ENCODE measurements at places on chromosomes 12 and 14. TPM values are rescaled to one million over a fixed set of nuclear protein-coding genes. Genes with fewer than 3 reads are reported as not detected.
A peak's percentile ranks its signal among the peaks of the same experiment; 100 is the strongest.

The KRT78 gene
- total RNA-seq = not detected

The ARHGEF40 gene
- total RNA-seq = 144 TPM

The CD9 gene
- total RNA-seq = 54.7 TPM

The EEA1 gene
- total RNA-seq = 44.7 TPM

The C12orf54 gene
- not detected for total RNA-seq

The ERH gene
- 205 TPM for total RNA-seq

- peak overlapping the region; percentile 99 for H3K27ac ChIP-seq
- DNase-seq = no peak
- peaks cover 40% of the 10 kb centered on the region for H3K36me3 ChIP-seq
- no peaks in the 10 kb centered on the region for H3K27me3 ChIP-seq
Measured at GRCh38 chr14:68788996-68789820, 3.7 kb downstream of the ZFP36L1 start.

DNA sequence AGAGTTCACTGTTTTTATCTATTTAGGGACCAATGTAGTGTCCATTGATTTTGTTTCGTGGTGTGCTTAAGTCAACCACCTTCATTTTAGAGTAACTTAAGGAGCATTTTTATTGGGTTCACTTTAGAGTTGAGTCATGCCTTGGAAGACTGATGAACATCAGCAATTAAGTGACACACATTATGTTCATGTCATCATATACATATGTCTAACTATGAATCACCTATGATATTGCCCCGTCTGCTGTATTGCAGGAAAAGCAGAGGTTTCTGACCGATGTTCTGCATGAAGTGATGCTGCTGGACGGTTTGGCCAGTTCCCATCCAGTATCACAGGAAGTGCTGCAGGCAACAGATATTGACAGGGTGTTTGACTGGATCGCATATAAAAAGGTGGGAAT is 227.1 kb downstream of the TRHDE start:
- no peaks in the 10 kb centered on the region for H3K36me3 ChIP-seq
- DNase-seq = no peak
- no peak overlapping the region for H3K27ac ChIP-seq
- H3K27me3 ChIP-seq = no peaks in the 10 kb centered on the region
- H3K4me1 ChIP-seq = no peaks in the 10 kb centered on the region

- H3K4me1 ChIP-seq = no peaks in the 10 kb centered on the region
- DNase-seq = no peak
- H3K36me3 ChIP-seq = no peaks in the 10 kb centered on the region
- H3K27me3 ChIP-seq = peaks cover 3% of the 10 kb centered on the region
- no peak overlapping the region for H3K4me3 ChIP-seq
- H3K27ac ChIP-seq = no peak overlapping the region
Measured at GRCh38 chr12:5260591-5261086, 171.3 kb upstream of the NTF3 start.

DNA sequence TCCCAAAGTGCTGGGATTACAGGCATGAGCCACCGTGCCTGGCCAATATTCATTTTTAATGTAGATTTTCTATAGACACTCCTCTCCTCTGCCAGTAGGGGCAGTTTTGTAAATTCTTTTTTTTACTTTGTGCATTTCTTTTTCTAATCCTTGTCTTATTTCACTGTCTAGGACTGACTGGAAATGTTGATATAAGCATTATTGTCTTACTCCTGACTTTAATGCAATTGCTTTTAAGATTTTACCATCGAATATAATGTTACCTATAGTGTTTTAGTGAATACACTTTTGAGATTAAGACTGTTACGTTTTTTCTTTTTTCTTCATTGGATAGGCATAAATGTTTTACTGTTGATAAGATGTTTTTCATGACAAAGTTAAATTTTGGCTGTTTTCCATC is 35.4 kb upstream of the EMP1 start:
- peaks cover 23% of the 10 kb centered on the region for H3K4me1 ChIP-seq
- DNase-seq = no peak
- no peak overlapping the region for H3K4me3 ChIP-seq
- no peak overlapping the region for H3K27ac ChIP-seq
- no peaks in the 10 kb centered on the region for H3K36me3 ChIP-seq

GRCh38 chr12:95116773-95117172 is 43.4 kb upstream of the NR2C1 start:
- H3K4me3 ChIP-seq = no peak overlapping the region
- H3K36me3 ChIP-seq = peaks cover 8% of the 10 kb centered on the region
- H3K27ac ChIP-seq = no peak overlapping the region
- DNase-seq = no peak
- no peaks in the 10 kb centered on the region for H3K27me3 ChIP-seq
- peaks cover 29% of the 10 kb centered on the region for H3K4me1 ChIP-seq

DNA sequence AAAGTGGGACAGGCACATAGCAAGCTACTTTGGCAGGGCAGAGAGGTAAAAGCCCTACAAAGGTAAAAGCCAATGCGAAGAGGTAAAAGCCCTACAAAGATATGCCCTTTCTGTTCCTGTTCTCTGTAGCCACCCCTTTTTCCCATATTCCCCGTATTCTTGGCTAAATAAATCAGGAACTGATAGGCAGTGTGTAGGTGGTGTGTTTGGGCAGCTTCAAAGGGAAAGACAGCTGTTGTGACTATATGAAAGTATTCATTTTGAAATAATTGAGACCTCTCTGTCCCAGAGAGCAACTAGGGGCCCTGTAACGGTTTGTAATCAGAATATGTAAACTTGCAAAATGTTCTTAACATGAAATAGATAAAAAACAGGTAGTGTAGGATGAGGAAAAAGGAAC is 11.3 kb upstream of the SLC41A2 start:
- H3K36me3 ChIP-seq = no peaks in the 10 kb centered on the region
- H3K4me3 ChIP-seq = no peak overlapping the region
- no peak overlapping the region for H3K27ac ChIP-seq
- H3K27me3 ChIP-seq = no peaks in the 10 kb centered on the region
- no peak for DNase-seq
- peaks cover 6% of the 10 kb centered on the region for H3K4me1 ChIP-seq

DNA sequence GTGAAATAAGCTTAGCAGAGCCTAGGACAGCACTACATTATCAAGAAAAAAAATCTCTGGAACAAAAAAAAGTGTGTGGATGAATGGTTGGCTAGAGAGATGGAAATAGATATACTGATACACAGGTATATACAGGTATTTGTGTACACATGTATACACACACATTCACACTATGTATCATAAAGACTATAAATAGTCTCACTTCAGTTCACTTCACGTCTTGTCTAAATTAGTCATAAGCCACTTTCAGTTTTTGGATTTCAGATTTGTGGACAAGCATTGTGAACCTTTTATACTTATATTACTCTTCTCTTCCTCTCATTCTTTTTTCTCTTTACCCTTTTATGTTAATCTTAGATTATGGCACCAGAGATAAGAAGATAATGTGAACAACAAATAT is 41.8 kb upstream of the SLC6A15 start:
- no peaks in the 10 kb centered on the region for H3K36me3 ChIP-seq
- no peaks in the 10 kb centered on the region for H3K4me1 ChIP-seq
- peaks cover 20% of the 10 kb centered on the region for H3K27me3 ChIP-seq
- no peak for DNase-seq
- H3K27ac ChIP-seq = no peak overlapping the region

- peaks cover 18% of the 10 kb centered on the region for H3K27me3 ChIP-seq
- no peak overlapping the region for H3K27ac ChIP-seq
- no peaks in the 10 kb centered on the region for H3K36me3 ChIP-seq
- no peak for DNase-seq
Measured at GRCh38 chr14:71905031-71905430, 27.2 kb upstream of the RGS6 start.

GRCh38 chr14:49306152-49306751 is 279.9 kb downstream of the RPS29 start:
- H3K4me1 ChIP-seq = no peaks in the 10 kb centered on the region
- H3K36me3 ChIP-seq = no peaks in the 10 kb centered on the region
- H3K4me3 ChIP-seq = no peak overlapping the region
- no peak for DNase-seq

GRCh38 chr14:88975043-88975830 is 150.8 kb downstream of the TTC8 start:
- no peaks in the 10 kb centered on the region for H3K4me1 ChIP-seq
- DNase-seq = no peak
- H3K4me3 ChIP-seq = no peak overlapping the region
- peaks cover 24% of the 10 kb centered on the region for H3K27me3 ChIP-seq
- H3K27ac ChIP-seq = no peak overlapping the region
- no peaks in the 10 kb centered on the region for H3K36me3 ChIP-seq

DNA sequence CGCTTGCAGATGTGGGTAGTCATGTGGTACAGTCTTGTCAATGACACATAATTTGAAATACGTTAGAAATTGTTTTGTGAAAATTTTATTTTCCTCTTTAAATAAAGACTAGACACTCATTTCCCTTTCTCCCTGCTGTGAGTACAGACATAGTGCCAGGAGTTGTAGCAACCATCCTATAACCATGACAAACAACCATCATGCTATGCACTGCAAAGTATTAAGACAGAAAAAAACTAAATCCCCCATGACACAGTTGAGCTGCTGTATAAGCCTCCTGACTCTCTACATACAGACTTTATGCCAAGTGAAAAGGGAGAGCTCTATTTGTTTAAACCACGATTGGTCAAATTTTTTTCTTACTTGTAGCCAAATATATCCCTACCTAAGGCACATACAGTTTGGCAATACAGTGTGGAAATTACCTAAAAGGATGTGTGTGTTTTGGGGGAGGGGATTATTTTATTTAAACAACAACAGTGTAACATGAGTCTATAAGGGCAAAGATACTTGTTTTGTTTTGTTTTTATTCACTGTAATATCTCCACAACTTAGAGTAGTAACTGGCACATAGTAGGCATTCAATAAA is 45.0 kb upstream of the KRR1 start:
- peaks cover 24% of the 10 kb centered on the region for H3K4me1 ChIP-seq
- H3K27me3 ChIP-seq = no peaks in the 10 kb centered on the region
- H3K4me3 ChIP-seq = no peak overlapping the region
- DNase-seq = no peak
- H3K27ac ChIP-seq = no peak overlapping the region

- H3K4me3 ChIP-seq = no peak overlapping the region
- H3K36me3 ChIP-seq = no peaks in the 10 kb centered on the region
- H3K27ac ChIP-seq = no peak overlapping the region
- no peak for DNase-seq
- H3K27me3 ChIP-seq = no peaks in the 10 kb centered on the region
- H3K4me1 ChIP-seq = no peaks in the 10 kb centered on the region
Measured at GRCh38 chr12:80200414-80200813, 101.1 kb downstream of the OTOGL start.

GRCh38 chr14:34087571-34087970 is 136.7 kb upstream of the EGLN3 start:
- peaks cover 3% of the 10 kb centered on the region for H3K36me3 ChIP-seq
- H3K27me3 ChIP-seq = peaks cover 2% of the 10 kb centered on the region
- no peak overlapping the region for H3K4me3 ChIP-seq
- no peak overlapping the region for H3K27ac ChIP-seq

DNA sequence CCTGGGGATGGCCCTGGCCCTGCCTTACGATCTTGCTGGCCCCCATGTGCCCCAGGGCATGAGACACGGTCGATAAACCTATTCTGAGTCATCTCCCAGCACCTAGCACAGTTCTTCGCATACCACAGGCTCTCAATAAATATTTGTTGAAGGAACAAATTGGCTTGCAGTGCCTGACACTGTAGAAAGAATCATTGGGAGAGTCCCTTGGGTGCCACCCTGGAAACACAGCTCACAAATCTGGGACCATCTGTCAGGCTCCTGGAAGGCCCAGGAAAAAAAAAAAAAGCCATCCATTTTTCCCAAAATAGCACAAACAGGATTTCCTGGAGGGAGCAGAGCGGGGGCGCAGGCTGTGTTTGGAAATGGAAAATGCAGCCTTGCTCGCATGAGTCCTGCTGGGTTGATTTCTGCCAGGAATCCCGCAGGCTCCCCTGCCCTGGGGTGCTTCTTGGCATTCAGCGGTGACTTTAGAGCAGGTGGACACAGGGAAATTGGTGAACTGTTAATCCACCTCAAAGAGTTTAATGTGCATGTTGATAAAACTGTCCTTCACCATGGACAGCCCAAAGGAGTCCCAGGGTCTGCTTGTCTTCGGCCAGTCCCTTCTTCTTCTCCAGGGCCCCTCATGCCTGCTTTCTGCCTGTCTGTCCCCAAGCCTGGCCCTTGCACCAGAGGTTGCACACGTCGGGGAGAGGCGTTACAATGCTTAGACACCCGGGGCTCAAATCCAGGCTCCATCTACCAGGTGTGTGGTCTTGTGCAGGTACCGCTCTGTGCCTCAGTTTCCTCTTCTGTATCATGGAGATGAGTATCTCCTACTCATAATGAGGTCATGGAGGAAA is 106.1 kb upstream of the RFLNA start:
- H3K36me3 ChIP-seq = peaks cover 2% of the 10 kb centered on the region
- H3K4me3 ChIP-seq = peak overlapping the region; percentile 15
- no peaks in the 10 kb centered on the region for H3K27me3 ChIP-seq
- H3K4me1 ChIP-seq = peaks cover 15% of the 10 kb centered on the region

DNA sequence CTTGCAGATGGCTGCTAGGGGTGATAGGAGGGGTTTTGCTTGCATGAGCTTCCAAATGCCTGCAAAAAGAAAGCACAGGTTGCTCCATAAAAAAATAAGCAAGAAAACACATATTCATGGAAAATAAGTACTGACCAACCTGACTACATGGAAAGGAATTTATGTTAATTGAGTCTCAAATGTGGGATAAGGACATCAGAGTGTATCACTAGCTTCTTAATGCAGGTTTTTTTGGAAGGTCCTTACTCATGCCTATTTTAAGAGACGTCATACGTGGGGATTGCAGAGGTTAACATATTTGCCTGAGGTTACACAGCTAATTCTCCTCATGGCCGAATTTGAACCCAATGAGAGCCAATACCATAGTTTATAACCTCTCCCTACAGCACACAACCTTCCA is 116.2 kb downstream of the ASCL1 start:
- H3K27me3 ChIP-seq = no peaks in the 10 kb centered on the region
- no peak overlapping the region for H3K4me3 ChIP-seq
- H3K27ac ChIP-seq = no peak overlapping the region
- no peak for DNase-seq

DNA sequence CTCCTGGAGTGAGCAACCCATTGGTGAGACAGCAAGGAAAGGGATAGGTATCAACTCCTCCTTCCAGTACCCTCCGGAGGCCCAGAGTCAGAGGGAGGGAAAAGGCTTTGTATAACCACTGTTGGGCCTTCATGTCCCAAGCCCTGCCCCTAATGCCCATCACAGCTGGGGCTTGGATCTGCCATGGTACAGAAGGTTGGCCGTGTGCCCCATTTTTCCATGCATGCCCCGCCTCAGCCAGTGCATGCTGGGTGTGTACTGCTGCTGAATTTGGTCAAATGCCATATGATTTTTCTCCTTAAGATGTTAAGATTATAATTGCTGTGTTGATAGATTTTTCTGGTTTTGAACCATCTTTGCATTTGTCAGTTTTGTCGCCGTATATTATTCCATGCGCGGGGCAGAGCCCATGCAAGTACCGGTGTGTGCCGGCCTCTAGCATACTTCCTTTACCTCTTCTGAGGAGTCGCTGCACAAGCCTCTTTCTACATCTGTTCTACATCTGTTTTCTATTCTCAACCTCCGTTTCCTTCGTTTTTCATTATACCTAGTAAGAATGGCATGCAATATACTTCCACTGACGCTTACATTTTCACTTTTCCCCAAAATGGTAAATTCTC is 26.6 kb downstream of the PPP2R5C start:
- H3K4me3 ChIP-seq = no peak overlapping the region
- no peaks in the 10 kb centered on the region for H3K36me3 ChIP-seq
- DNase-seq = no peak
- H3K27me3 ChIP-seq = no peaks in the 10 kb centered on the region
